NCI-H1436 (cell line): ENCODE measurements at places on chromosomes 11 and 22.

- no peak for DNase-seq
These were observed 465.3 kb upstream of the TENM4 start for GRCh38 chr11:79906164-79906563.

- DNase-seq = no peak
These were observed 402.3 kb upstream of the NARS2 start for GRCh38 chr11:78977009-78977408.

- no peak for DNase-seq
These were observed 75.7 kb upstream of the CCDC90B start for GRCh38 chr11:83361831-83362230.

- no peak for DNase-seq
These were observed 1493.6 kb downstream of the BRD1 start for GRCh38 chr22:48333816-48334735.

- no peak for DNase-seq
These were observed 14.1 kb downstream of the MIAT start for GRCh38 chr22:26671317-26672059.

DNA sequence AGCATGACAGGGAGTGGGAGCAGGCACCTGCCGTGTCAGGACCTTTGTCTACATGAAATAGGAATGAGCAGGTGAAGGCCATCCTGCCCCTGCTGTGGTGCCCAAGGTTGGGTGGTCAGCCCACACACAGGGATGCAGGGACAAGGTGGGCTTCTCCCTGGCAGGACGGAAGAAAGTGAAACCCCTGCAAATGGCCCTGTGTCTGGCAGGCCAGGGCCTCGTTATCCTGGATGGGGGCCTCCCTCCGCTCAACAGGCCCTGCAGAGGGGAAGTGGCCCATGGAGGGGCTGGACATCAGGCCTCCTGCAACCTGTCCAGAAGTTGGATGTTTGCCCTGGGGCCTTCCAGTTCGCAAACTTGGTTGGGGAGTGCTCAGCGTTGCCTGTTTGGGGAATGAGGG lies 14.9 kb downstream of the TOB2 start:
- no peak for DNase-seq

GRCh38 chr11:105490333-105490732 lies 119.5 kb upstream of the GRIA4 start:
- DNase-seq = no peak

- peak; percentile 38 for DNase-seq
These were observed 20.8 kb upstream of the ZBED5 start for GRCh38 chr11:10878408-10879214.

DNA sequence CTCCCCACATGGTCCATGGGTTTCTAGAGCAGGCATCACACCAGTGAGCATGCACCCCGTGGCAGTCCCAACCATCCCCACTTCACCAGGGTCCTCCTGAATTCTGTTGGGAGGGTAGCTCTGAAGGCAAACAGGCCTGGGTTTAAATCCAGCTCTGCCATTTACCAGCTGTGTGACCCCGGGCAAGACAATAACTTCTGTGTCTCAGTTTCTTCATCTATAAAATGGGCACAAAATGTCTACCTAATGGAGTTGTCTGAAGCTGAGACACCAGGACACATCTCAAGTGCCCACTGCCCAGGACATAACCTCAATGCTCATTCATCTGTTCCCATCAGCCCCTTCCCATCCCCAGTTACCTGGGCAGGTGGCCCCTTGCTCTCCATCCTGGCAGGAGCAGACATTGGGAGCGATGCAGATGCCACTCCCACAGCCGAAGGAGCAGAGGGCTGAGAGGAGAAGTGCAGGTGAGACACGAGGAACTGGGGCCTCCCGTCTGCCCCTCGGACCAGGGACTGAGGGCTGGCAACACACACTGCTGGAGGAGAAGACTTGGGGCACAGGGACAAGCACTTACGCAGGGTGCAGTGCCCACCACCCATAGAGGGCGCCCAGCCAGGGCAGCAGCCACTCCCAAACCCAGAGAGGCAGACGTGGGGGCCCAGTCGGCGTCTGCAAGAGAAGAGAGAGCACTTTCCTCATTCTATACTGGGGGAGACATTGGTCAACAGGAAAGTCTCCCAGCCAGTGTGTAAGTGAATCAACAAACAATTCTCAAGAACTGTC lies 4.0 kb downstream of the VWCE start:
- DNase-seq = no peak

DNA sequence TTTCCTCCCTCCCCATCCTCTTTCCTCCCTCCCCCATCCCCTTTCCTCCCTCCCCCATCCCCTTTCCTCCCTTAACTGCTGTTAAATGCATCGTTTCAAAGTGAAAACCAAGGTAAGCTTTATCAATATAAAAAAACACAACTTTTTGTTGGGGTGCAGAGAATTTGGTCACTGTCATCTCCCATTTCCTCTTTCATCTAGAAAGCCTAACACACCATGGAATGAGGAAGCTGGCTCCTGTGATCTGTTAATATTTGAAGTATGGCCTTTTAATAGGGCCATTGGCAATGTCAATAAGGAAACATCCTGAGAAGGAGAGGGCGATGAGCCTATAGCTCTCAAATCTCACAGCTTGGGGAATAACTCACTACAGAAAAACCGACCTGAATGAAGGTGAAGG lies 7.0 kb downstream of the EXPH5 start:
- DNase-seq = no peak

DNA sequence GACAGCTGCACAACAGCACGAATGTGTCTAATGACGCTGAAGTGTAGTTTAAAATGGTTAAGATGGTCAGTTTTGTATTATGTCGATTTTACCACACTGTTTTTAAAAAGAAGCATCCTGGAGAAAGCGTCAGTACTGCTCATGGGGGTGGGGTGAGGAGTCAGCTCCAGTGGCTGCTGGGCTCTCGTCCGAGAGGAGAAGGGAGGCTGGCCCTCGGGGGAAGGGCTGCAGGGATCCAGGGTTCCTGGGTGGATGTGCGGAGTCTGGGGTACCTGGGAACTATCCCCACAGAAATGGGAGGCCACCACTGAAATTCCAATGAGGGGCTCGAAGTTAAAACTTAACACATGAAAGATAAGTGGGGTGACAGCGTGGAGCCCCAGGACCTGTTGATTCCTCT lies 11.9 kb downstream of the C11orf21 start:
- DNase-seq = no peak

- no peak for DNase-seq
These were observed 6.9 kb downstream of the OR10V1 start for GRCh38 chr11:59706518-59707285.

DNA sequence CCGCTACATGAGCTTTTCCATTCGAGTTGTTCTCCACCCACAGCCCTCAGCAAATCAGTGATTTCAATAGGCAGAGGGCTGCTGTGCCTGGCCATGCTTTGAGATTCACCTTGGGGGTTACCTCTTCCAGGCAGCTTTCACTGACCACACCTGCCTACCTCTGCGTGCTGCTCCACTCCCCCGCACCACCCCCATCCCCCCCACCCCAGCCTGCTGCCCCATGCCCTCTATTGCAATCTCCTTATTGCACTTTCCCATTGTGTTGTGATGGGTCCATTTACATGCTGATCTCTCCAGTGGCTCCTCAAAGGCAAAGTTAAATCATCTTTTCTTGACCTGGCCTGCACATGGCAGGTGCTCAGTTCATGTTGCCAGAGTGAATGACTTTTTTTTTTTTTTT lies 18.0 kb upstream of the POLA2 start:
- DNase-seq = no peak

- no peak for DNase-seq
These were observed 906 bp downstream of the CCDC90B start for GRCh38 chr11:83285151-83285770.

DNA sequence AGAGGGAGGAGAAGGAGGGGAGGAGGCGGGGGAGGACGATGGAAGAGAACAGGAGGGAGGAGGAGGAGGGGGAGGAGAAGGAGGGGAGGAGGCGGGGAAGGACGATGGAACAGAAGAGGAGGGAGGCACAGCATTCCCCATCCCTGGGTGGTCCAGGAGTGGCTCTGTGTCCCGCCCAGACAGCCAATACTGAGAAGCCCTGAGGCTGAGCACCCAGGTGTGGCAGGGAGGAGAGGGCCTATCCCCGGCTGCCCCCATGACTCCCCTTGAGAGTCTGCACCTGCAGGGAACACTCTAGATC lies 717 bp downstream of the MRGPRE start:
- no peak for DNase-seq

- no peak for DNase-seq
These were observed 152.4 kb downstream of the NTM start for GRCh38 chr11:131522851-131523250.

DNA sequence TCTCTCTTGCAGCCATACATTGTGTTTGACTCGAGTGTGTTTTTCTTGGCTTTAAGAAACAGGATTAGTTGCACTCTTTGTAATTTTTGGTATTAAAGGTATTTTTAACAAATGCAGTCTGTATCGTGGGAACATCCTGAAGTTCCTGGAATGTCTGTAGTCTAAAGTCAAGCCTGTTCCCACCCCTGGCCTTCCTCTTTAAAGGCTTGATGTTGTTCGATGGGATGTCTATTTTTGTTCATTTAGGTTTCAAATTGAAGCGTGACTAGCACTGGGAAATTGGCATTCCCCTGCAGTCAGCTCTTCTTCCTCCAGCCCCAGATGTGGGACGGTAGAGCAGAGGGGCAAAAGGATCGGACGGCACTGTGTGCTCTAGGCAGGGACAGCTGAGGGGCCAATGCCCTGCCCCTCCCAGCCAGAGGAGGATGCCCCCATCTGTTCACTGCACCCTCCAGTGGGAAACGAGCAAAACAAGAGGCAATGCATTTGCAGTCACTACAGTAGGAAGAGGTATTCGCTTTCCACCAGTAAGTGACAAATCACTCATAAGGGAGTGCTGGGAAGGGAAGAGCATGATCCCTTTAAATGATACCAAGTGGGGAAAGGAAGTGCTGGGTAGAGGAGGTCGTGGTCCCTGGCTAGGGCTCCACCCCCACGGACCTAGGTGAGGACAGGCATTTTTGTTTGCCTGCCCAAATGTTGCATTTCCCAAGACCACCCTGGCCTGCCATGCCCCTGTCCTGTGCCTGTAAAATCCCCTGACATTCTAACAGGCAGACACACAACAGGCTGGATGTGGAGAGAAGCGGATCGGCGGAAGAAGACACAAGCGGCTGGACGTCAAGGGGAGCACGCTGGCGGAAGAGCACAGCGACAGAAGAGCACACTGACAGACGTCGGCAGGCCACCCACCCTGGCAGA lies 47.4 kb upstream of the SEPTIN5 start:
- no peak for DNase-seq

- no peak for DNase-seq
These were observed 147.5 kb upstream of the CTSC start for GRCh38 chr11:88484873-88485621.

GRCh38 chr11:46529095-46529905 lies 64.5 kb downstream of the AMBRA1 start:
- DNase-seq = peak; percentile 59

GRCh38 chr11:102229510-102230123 lies 87.7 kb upstream of the BIRC3 start:
- no peak for DNase-seq

DNA sequence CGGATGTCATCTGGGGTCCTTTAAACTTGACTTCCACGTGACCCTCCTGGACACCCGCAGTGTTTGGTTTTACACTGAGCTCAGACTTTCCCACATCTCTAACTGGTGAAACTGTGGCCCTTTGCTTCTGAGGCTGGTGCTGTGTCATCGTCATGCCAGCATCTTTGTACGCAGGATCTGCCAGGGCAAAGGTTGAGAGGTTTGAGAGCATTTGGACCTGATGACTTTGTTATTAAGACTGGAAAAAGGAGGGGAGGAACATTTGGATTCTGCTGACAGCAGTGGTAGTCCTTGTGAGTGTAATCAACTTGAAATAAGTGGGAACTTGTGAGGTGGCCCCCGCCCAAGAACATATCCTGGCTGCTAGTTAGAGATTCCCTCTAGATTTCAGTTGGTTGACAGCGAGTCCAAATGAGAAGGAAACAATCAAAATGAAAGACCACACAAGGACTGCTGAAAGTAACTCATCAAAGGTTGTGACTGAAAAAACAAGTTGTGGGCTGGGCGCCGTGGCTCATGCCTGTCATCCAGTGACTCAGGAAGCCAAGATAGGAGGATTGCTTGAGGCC lies 102.5 kb downstream of the KIAA1671 start:
- DNase-seq = no peak

DNA sequence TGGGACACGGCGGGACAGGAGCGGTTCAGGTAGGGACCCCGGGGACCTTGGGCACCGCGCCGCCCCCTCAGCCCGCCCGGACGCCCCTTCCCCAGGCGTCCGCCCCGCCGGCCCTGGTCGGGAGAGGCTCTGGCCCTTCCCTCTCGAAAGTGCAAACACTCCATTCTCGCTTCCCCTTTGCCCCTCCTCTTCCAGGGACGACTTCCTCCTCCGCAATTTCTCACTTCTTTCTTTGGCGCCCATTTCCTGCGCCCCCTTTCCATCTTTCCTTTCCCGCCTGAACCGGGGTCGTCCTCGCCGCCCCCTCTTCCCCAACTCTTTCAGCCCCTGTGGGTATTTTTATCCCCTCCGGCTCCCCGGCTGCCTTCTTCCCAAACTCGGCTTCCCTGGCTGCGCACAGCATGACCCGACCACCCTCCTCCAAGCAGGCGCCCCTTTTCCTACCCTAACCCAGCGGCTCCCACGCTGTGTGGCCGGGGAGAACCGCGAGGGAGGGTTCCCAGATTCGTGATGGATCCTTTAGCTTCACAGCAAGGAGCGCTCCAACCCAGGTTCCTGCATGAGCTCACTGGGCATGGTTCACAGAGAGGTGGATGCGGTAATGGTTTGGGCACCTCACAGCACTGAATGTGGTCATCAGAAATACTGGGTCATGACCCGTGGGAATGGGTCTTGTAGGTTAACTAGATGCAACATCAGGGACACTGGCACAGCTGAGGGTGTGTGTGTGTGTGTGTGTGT lies 689 bp downstream of the RAB39A start:
- peak; percentile 12 for DNase-seq

- DNase-seq = no peak
These were observed 7.6 kb upstream of the PPFIBP2 start for GRCh38 chr11:7506243-7506642.

DNA sequence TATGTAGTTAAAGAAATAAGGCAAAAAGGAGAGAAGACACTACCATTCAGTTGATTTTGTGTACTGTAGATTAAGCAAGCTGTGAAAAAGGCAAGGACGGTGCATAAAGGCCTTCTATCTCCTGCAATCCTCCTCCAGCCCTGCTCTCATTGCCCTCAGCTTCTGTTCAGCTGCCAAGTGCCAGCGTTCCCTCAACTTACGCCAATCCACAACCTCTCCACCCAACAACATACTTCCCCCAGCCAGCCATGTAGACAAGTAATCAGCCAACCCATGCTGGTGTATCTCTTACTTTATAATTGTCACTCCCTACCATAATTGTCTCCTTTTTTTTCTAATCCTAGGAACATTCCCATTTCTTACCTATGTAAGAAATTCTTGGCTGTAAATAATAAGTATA lies 30.1 kb upstream of the ANO5 start:
- DNase-seq = no peak

- no peak for DNase-seq
These were observed 6.5 kb downstream of the MSANTD2 start for GRCh38 chr11:124793466-124794278.

DNA sequence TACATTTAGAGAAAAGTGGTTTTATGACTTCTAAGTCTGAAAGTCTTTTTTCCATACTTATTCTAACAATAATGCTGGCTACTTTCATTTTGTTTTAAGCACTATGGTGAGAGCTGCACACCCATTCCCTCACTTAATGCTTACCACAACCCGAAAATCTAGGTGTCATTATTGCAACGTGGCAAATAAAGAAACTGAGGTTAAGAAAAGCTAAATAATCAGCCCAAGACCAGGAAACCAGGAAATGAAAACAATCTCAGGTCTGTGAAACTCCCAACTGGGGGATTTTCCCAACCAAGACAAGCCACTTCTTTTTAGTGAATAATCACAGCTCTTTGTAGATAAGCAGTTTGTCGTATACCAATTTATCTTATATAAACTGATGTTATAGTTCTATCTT lies 126.3 kb downstream of the SLC1A2 start:
- no peak for DNase-seq

GRCh38 chr11:30830681-30831080 lies 244.5 kb upstream of the MPPED2 start:
- no peak for DNase-seq
